Iris pigment epithelial cell (primary cell): ENCODE measurements at places on chromosomes 3 and 15.

GRCh38 chr3:115518100-115518852 is 105.0 kb upstream of the GAP43 start:
- DNase-seq, result peak; percentile 45

- no peak for DNase-seq
Measured at GRCh38 chr3:104943974-104944373, 422.7 kb upstream of the ALCAM start.

DNA sequence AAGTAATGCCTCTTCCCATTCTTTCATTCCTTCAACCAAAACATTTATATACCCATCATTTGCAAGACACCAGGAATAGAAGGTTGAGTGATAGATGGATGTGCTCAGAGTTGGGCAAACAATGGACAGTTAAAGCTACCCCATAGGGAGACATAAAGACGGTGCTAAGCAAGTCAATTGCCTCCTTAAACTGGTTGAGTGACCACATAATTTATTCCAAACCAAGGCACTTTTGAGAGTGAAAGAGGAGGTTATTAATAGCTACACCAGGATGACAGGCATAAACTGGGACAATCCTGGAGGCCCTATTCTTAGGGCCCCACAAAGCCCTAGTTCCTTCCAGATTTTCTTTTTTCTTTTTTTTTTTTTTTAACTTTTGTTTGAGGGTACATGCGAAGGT is 21.4 kb upstream of the DYNC1LI1 start:
- no peak for DNase-seq

GRCh38 chr3:121621491-121621890 is 28.3 kb downstream of the FBXO40 start:
- DNase-seq, result no peak

GRCh38 chr3:44016818-44017217 is 224.9 kb upstream of the TOPAZ1 start:
- no peak for DNase-seq

DNA sequence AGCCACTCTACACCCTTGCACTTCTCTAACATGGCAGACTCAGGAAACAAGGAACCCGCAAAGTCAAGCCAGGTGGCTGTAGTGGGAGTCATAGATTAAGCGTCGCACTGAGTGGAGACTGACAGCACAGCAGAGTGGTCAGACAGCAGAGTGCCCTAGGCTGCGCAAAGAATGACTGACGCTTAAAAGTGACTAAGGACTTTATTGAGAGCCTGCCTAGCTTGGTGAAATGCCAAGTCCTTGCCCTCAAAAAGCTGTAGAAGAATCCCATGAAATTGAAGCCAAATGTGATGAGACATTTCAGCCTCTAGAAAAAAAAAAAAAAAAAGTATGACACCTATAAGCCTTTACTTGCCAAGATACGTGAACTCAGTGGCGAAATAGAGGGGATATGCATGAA is 30.2 kb downstream of the NCEH1 start:
- no peak for DNase-seq

DNA sequence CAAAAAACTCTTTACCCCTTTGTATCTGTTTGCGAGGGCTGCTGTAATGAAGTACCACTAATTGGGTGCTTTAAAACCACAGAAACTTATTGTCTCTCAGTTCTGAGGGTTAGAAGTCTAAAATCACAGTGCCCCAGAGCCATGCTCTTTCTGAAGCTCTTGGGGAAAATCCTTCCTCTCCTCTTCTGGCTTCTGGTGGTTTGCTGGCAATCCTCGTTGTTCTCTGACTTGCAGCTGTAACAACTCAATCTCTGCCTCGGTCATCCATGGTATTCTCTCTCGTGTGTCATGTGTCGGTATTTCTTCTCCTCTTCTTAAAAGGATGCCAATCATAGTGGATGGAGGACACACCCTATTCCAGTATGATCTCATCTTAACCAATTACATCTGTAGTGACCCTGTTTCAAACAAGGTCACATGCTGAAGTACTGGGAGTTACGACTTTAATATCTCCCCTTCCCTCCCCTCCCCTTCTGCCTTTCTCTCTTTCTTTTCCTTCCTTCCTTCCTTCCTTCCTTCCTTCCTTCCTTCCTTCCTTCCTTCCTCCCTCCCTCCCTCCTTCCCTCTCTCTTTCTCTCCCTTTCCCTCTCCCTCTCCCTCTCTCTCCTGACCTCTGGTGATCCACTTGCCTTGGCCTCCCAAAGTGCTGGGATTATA is 6.5 kb upstream of the ARL8B start:
- peak; percentile 38 for DNase-seq

GRCh38 chr15:90617668-90618097 is 88.0 kb downstream of the CRTC3 start:
- DNase-seq, result no peak

- peak; percentile 49 for DNase-seq
Measured at GRCh38 chr15:60444289-60444912, 34.5 kb downstream of the ICE2 start.

- peak; percentile 93 for DNase-seq
Measured at GRCh38 chr3:55160241-55160983, 232.6 kb upstream of the LRTM1 start.

GRCh38 chr15:49815950-49816349 is 195.1 kb downstream of the DTWD1 start:
- peak; percentile 74 for DNase-seq

- DNase-seq, result no peak
Measured at GRCh38 chr3:66017591-66017990, 21.1 kb downstream of the MAGI1 start.

- DNase-seq, result peak; percentile 10
Measured at GRCh38 chr3:54578417-54578816, 349.4 kb downstream of the LRTM1 start.

- DNase-seq, result no peak
Measured at GRCh38 chr15:89352476-89352875, 17.9 kb upstream of the POLG start.

GRCh38 chr15:93029836-93030429 is 59.1 kb downstream of the RGMA start:
- DNase-seq, result peak; percentile 35

- DNase-seq, result no peak
Measured at GRCh38 chr3:67882981-67883380, 228.6 kb upstream of the SUCLG2 start.

DNA sequence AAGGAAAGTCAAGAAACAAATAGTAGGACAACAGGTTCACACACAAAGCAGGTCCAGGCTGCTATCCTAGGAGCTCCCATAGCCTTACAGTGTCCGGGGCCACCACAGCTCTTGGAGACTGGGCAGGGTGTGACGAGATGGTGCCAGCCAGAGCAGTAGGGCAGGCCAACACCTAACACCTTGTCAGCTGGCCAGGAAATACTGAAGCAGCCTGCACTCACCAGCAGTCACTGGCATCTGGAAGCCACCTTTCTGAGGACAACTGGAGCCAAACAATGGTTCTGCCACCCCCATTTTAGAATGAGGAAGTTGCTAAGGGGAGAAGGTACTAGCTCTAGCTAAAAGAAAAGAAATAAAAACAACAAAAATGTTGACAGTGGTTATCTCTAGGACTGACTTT is 47.2 kb downstream of the CCDC12 start:
- DNase-seq, result no peak

- DNase-seq, result peak; percentile 43
Measured at GRCh38 chr3:161409069-161409468, 37.8 kb upstream of the SPTSSB start.

DNA sequence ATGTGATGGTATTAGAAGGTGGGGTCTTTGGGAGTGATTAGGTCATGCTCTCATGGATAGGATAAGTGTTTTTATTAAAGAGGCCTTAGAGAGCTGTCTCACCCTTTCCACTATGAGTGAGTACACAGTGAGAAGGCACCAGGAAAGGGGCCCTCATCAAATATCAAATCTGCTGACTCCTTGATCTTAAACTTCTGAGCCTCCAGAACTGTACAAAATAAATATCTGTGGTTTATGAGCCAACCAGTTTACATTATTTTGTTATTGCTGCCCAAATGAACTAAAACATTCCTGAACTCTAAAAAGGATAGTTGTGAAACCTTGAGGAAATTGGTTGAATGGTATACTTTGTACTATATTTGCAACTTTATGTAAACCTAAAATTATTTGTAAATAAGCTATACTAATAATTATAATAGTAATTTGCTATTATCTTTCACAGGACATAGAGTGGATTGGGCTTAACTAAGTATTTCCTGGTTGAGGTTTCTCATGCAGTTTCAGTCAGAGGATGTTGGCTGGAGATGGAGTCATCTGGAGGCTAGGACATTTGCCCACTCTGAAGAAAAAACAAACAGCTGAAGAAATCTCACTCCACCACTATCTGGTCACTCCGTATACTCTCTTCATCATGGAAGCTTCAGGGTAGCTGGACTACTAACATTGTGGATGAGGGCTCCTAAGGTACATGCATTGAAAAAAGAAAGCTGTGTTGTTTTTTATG is 1068.6 kb upstream of the CADM2 start:
- peak; percentile 88 for DNase-seq
